ENCODE measurements at places on chromosomes 6 and 20.

GRCh38 chr6:86952991-86953390 is 15.7 kb downstream of the HTR1E start:
- no peak for DNase-seq

GRCh38 chr6:79334674-79335073 is 100.2 kb upstream of the HMGN3 start:
- no peak for DNase-seq

GRCh38 chr20:16819483-16819882 is 71.3 kb downstream of the OTOR start:
- no peak for DNase-seq

- DNase-seq, result no peak
Observed at GRCh38 chr20:23290761-23291574, 59.6 kb upstream of the NXT1 start.

- no peak for DNase-seq
Observed at GRCh38 chr6:9056556-9056955, 621.2 kb upstream of the SLC35B3 start.

DNA sequence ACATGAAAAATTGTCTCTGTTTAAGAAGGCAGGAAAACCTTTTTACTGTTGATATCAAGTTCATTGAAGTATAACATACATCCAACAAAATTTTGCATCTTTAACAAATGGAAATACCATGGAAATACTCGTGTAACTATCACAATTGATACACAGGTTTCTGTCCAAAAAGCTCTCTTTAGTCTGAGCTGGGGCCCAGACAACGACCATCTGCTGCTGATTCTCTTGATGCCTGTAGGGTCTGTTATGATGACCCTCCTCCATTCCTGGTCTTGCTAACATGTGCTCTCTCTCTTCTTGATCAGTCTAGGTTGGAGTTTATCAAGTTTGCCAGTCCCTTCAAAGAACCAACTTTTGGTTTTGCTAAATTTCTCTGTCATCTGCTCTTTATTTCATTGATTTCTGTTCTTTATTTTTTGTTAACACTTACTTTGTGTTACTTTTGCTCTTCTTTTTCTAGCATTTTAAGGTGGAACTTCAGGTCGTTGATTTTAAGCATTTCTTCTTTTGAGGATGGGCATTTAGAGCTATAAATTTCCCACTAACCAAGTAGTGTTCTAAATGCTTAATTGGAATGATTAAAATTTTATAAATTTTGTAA is 116.8 kb downstream of the PSMB1 start:
- DNase-seq, result no peak

DNA sequence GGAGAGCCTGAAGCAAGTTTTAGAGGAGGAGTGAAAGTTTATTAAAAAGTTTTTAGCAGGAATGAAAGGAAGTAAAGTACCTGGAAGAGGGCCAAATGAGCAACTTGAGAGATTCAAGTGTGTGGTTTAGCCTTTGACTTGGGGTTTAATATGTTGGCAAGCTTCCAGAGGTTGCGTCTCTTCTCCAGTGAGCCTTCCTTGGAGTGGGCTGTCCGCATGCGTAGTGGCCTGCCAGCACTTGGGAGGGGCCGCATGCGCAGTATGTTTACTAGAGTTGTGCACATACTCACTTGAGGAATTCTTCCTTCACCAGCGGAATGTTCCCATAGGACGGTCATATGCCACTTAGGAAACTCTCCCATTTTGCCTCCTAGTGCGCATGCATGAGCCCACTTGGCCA is 235.2 kb downstream of the ALDH8A1 start:
- no peak for DNase-seq

DNA sequence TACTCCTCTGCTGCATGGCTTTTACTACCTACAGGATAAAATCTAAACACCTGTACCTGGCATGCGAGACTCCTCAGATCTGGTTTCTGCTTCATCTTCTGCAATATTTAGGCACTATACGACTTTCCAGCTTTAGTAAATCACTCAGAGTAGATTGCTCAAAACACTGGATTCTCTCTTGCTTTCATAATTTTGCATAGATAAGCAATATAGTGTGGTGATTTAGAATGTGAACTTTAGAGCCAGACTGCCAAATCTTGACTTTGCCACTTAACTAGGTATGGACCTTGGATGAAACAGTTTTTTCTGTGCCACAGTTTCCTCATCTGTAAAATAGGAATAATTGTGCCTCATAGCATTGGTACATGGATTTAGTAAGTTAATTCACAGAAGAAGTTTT is 28.9 kb downstream of the CEP57L1 start:
- no peak for DNase-seq

DNA sequence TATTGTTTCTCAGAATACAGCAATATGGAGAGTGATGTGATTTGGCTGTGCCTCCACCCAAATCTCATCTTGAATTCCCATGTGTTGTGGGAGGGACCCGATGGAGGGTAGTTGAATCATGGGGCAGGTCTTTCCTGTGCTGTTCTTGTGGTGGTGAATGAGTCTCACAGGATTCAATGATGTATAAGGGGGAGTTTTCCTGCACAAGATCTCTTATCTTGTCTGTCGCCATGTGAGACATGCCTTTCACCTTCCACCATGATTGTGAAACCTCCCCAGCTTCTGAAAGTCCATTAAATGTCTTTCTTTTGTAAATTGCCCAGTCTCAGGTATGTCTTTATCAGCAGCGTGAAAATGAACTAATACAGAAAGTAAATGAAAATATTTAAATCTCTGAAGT is 234.8 kb upstream of the TENT5A start:
- DNase-seq, result no peak

GRCh38 chr20:16775961-16776360 is 27.8 kb downstream of the OTOR start:
- DNase-seq, result no peak
